ENCODE measurements at places on chromosomes 3 and 15. TPM values are rescaled to one million over a fixed set of nuclear protein-coding genes. Genes with fewer than 3 reads are reported as not detected.

DNA sequence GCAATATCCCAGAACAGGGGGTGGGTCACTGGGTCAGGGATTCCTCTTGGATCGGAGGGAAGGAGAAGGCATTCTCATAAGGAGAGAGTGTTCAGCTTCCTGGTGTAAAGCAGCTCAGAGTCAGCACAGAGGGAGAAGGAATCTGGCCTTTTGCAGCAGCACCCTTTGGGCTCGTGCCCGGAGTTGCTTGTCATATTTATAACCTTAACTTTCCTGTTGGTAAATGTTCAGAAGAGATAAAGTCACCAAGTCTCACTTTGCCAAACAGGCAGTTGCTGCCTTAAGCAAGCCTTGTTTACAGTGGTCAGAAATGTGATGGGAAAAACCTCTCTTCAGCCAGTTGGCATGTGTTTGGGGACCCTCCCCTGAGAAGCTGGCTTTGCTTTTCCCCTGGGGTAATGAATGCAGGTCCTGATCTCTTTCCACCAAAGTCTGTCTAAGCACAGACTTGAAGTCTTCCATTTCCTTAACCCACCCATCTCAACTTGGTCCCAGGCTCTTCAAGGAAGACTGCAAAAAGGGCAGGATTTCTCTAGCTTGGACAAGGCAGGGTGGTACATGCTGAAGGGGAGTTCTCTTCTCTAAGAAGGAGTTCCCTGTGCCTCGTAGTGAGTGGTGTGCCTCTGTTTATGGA, 206.9 kb upstream of the BHLHE40 start:
- peak; percentile 95 for DNase-seq

- DNase-seq: no peak
These were observed 135.2 kb upstream of the GADL1 start for GRCh38 chr3:31029706-31030105.

GRCh38 chr15:74835312-74835823, 7.6 kb downstream of the ULK3 start:
- DNase-seq: peak; percentile 51

GRCh38 chr15:63338170-63338569, 43.5 kb downstream of the CA12 start:
- no peak for DNase-seq

GRCh38 chr3:140432229-140432669, 245.6 kb upstream of the TRIM42 start:
- peak; percentile 71 for DNase-seq

DNA sequence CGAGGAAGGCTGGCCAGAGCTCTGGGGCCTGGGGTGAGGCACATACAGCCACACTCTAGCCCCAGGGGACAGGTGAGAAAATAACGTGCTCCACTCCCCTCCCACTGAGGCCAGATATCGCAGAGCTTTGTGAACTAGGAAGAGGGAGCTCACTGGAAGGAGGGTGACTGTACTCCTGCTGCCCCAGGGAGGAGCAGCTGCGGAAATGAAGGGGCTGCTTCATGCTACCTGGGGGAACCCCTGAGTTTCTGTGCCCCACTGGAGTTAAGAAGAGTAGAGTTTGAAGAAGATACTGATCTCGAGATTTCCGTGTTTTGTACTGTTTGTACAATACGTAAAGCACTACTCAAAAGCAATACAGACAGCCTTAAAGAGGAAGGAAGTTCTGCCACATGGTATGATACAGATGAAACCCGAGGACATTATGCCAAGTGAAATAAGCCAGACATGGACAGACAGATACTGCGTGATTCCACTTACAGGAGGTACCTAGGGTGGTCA, 44.6 kb downstream of the CMTM6 start:
- peak; percentile 71 for DNase-seq

UPK1B gene
- polyA plus RNA-seq: not detected

CD276 gene
- polyA plus RNA-seq: 85.4 TPM
